Omental fat pad (tissue), 4 donors: ENCODE measurements at places on chromosomes 6 and 20.

GRCh38 chr20:6908673-6909072 lies 141.2 kb downstream of the BMP2 start:
- DNase-seq: no peak

GRCh38 chr6:157864185-157864761 lies 41.2 kb downstream of the SNX9 start:
- no peak for DNase-seq

GRCh38 chr6:3627501-3627900 lies 124.0 kb downstream of the PXDC1 start:
- no peak for DNase-seq

DNA sequence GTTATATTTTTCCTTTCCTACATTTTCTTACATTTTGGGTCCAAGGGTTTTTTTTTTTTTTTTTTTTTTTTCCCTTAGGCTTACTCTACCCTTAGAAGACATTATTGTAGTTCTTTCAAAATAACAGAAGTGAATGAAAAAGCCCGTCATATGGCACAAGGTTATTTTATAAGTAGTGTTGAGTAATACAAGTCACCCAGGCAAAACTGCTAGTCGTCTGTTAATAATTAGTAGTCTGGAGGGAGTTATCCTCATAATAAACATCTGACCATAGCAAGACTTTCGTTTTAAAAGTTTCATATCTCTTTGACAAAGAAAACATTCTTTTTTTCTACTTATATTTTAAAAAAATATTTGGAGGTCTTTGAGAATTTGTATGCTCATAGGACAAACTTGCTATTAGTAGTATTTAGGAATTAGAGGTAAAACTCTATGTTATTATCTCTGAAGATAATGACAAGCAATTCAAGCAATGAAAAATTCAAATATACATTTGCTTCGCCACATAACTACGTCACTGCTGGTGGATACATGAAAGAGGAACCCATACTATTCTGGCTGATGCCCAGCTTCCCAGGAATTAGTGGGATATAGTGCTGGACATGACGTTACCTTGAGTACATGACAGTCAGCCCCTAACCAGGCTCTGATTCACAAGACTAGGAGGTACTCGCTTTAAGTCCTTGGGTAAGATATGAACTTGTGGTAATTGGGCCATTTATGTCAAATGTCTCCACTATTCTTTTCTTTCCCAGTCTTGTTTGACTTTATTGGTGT lies 532.8 kb downstream of the GRIK2 start:
- DNase-seq: no peak

- no peak for DNase-seq
These were observed at the start of gene NECAB3 for GRCh38 chr20:33674294-33675135. NECAB3 (minus strand) TSS chr20:33674428; CDS start chr20:33674352, 76 bp downstream.

DNA sequence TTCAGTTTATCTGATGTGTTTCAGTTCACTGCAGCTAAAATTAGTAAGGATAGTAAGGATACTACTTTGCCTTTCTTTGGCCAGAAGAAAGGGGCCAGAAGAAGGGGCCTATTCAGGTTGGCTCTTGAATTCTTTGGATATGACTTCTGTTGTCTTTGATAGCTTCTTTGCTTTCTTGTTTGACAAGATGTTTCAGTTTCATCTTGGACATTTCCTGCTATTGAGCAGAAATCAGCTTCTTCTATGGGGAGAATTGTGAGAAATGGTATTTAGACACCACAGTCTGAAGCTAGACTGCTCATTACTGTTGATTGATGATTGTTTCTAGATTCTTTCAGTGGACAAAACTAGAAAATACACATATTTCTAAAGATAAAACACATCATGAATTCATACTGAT lies 23.2 kb downstream of the L3MBTL3 start:
- no peak for DNase-seq

DNA sequence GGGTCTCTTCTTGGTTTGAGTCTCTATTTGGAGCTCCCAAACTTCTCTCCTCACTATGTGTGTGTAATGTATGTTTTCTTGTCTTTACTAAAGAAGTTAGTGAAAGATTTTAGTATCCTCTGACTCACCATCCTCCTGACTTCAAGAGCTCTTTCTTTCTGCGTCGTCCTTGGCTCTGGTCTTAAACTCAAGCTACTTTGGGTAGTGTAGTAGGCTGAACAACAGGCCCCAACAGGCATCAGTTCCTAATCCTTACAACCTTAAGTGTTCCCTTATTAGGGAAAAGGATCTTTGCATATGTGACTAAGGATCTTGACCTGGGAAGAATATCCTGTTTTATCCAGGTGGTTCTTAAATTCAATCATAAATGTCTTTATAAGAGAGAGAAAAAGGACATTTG lies 810.2 kb downstream of the MAFB start:
- DNase-seq: no peak

DNA sequence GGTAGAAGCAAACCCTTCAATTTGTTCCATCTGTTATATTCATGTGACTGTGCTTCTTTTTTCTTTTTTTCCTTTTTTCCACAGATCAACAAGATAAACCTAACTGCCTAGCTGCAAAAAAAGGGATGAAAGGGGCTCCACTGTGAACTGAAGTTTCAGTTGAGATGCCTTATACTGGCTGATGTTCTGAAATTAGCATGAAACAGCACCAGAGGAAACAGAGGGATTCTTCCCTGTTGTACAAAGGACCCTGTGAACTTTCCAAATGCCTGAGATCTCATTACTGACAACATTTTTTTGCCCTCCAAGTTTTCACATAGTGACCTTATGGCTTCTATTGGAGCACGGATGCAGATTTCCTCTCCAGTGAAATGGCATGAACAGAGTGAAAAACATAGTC lies 302.7 kb upstream of the TFAP2D start:
- no peak for DNase-seq

- DNase-seq: no peak
These were observed 28.6 kb downstream of the SLC23A2 start for GRCh38 chr20:4972506-4973251.

DNA sequence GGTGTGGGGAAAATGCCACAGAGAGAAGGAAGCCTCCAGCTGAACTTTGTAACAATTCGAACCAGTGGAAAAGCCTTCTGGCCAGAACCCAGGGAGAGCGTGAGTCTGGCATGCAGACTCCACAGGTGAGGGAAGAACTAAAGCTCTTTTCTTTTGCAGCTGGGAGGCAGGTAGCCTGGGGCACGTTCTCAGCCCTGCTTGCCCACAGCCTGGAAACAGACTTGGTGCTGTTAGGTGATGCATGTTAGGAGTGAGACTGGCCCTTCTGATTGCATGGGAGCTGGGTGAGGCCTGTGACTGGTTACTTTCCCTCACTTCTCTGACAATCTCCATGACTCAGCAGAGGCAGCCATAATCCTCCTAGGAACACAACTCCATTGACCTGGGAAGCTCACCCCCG lies 34.2 kb downstream of the PROKR2 start:
- no peak for DNase-seq

DNA sequence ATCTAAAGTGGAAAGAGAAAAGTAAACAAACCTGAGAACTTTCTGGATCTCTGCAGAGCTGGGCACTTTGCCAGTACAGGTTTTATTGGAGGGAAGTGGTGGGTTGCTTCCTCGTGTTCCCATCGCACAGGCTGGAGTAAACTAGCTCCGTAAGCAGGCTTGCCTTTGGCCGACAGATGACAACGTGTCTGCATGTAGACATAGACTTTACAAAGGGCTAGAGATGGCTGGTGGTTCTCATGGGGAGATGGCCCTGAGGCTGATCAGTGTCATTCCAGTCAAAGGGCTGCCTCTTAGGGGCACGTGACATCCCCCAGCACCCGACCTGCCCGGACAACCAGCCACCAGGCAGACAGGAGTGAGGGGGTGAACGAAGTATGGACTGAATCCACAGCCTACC lies 98.8 kb downstream of the YTHDF1 start:
- no peak for DNase-seq

- no peak for DNase-seq
These were observed 473.6 kb upstream of the AGPAT4 start for GRCh38 chr6:161747506-161747905.

DNA sequence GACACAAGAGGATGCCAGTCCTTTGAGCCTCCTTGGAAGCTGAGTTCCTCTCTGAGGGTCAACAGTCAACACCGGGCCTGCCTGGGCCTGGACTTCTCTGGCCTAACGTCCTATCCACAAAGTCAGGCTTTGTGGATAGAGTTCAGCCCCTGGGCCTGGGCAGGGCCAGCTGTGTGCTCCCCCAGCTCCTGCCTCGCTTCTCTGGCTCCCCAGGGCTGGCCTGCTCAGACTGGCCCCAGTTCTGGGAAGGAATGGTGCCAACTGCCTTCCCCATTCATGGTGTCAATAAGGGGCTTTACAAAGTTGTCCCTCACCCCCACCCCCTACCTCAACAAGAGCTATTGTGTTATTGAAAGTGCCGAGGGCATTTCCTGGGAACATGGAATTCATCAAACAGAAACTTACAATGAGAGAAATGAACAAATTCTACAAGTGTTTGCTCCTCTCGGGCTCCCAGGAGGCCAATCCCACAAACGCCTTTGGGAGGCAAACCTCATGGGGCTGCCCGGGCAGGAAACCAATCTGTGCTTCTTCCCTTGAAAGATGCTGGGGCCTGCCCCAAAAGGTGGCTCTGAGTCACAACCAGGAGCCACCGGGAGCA lies 26.5 kb upstream of the PPP1R14C start:
- no peak for DNase-seq

DNA sequence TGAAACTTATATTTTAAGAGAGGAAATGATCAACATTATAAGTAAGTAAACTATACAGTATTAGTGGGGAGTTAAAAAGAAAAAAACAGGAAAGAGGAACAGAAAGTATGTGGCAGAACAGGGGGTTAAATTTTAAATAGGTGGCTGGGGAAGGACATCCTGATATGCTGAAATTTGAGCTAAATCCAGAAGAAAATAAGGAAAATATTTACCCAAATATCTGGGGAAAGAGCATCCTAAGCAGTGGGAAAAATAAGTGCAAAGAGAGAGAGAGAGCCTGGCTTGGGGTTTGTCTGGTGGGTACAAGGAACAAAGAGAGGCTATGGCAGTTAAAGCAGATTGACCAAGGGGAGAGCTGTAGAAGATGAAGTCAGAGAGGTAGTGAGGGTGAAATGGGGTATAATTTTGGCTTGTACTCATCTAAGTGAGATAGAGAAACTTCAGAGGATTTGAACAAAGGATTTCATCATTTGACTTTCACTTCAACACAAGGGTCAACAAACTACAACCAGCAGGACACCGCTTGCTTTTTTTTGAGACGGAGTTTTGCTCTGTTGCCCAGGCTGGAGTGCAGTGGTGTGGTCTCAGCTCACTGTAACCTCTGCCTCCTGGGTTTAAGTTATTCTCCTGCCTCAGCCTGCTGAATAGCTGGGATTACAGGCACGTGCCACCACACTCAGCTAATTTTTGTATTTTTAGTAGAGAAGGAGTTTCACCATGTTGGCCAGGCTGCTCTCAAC lies 328.4 kb upstream of the CNR1 start:
- no peak for DNase-seq

GRCh38 chr20:38745757-38746156 lies 2.5 kb upstream of the ACTR5 start:
- DNase-seq: no peak

DNA sequence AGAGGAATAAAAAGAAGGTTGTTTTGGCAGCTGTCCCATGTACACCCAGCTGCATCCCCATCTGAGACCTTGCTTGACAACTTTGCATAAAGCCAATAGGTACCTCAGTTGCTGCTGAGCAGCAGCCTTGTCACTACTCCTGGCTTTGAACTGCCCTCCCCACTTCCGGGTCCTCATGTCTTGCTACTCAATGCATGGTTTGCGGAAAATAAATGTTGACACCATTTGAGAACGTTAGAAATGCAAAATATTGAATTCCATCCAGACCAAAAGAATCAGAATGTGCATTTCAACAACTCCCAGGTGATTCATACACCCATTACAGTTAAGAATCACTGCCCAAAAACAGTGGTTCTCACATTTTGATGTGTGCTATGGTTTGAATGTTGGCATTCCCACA lies 32.9 kb downstream of the GPX5 start:
- DNase-seq: no peak

DNA sequence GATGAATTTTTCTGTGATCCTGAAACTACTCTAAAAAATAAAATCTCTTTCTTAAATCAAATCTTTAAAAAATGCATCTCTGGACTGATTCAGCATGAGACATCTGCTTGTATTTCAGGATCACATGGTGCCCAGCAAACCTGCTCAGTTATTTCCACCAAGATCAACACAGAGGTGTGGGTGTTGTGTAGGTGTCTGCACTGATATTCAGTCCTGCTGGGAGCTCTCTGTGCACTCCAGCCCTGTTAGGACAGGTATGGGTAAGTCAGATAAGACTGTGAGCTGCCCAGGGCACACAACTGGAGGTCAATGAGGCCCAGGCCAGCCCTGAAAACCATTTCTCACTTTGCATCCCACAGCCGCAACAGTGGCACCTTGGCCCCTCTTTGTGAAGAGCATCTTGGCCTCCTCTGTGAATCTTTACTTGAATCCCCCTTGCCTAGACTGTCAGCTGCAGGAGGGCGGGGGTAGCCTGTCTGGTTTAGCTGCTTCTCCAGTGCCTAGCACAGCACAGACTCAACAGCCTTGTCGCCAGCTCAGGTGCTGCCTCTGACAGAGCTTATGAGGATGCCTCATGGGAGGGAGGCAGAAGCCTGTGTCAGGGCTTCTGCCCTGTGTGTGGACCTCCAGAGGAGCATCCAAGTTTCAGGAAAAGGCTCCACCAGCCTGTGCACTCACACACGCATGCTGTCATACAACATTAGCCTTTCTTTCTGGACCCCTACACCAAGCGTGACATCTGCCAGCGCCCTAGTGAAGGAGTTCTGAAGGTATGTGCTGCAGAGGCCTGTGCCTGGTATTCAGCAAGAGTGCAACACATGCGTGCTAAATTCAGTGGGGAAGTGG lies 187.6 kb upstream of the CST7 start:
- no peak for DNase-seq

DNA sequence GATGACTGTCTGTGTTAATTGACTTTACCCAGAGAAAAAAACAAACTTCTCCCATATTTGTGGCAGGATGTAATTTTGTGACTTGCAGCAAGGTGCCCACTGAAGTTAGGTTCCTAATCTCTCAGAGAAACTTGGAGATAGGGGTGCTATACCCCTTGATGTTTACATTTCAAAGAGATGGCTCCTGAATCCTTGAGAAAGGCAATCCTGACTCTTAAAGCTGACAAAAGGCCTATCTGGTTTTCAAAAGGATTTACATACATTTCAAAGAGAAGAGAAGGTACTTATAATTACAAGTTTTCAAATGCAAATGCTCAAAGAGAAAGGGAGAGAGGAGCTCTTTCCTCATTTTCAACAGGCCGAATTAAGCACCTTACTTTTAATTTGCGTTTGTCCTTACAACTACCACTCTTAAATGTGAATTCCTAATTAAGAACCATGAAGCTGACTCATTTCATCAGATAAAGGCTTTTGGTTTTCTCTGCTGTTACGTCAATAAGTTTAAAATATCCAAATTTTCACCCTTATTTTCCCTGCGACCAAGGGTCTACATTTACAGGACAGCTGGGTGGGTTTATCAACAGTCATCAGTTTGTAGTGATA lies 711.8 kb upstream of the MAP3K7 start:
- no peak for DNase-seq

DNA sequence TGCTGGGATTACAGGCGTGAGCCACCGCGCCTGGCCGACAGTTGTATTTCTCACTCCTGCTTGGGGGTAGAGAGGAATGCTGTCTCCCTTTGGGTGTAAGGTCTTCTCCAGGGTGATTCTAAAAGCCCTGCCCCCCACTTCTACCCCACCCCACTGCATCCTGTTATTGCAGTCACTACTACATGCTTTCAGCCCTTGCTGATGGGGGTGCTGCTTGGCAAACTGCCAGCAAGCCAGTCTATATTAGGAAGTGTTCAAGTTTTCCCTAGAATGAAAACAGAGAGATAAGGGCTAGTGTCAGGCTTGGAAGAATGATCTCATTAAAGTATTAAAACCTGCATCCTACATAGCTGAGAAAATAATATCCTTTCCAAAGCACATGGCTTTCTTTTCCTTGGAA lies 31.3 kb downstream of the TTI1 start:
- no peak for DNase-seq
